ENCODE measurements at places on chromosomes 2 and 18.

GRCh38 chr2:229636571-229636970 is 77.8 kb downstream of the DNER start:
- DNase-seq = no peak

GRCh38 chr18:62790871-62791772 is 75.8 kb downstream of the PHLPP1 start:
- DNase-seq = no peak

GRCh38 chr2:191301971-191302370 is 56.8 kb downstream of the MYO1B start:
- no peak for DNase-seq

- no peak for DNase-seq
Measured at GRCh38 chr18:79901665-79902064, 49.8 kb downstream of the SLC66A2 start.

DNA sequence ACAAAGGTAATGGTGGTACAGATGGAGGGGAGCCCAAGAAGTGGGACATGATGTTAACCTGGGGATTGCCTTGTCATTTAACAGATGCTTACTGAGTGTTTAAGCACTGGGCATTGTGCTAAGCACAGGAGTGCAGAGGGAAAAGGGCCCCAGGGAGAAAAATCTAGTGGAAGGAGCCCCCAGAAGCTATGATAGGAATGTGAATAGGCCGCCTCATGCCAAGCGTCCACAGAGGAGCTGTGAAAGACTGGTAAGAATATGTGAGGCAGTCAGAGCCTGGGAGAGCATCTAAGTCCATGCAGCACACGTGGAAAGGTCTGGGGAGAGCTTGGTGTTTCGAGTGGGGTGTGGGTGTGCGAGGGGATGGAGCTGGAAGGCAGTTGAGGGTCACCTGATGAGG is 5.5 kb downstream of the ZNF532 start:
- DNase-seq = no peak

- DNase-seq = no peak
Measured at GRCh38 chr2:12514168-12514567, 202.6 kb upstream of the TRIB2 start.

GRCh38 chr2:37506407-37507050 is 162.1 kb downstream of the QPCT start:
- DNase-seq = no peak

DNA sequence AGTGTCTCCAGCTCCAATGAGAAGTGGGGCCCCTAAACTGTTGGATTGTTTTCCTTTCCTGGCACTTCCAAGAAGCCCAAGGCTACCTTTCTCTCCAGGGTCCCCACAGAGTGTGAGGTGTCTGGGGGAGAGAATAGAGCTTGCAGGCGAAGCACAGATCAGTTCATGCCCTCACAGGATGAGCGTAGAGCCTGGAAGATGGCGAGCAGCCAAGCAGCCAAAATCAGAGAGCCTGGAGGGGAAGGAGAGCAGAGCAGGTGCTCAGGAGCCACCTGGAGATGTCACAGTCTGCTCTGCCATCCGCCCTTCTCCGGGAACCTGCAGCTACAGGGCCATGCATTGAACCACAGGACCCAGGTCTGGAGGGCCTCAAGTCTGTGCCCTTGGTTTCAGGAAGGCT is 54.7 kb upstream of the TCF7L1 start:
- DNase-seq = no peak

DNA sequence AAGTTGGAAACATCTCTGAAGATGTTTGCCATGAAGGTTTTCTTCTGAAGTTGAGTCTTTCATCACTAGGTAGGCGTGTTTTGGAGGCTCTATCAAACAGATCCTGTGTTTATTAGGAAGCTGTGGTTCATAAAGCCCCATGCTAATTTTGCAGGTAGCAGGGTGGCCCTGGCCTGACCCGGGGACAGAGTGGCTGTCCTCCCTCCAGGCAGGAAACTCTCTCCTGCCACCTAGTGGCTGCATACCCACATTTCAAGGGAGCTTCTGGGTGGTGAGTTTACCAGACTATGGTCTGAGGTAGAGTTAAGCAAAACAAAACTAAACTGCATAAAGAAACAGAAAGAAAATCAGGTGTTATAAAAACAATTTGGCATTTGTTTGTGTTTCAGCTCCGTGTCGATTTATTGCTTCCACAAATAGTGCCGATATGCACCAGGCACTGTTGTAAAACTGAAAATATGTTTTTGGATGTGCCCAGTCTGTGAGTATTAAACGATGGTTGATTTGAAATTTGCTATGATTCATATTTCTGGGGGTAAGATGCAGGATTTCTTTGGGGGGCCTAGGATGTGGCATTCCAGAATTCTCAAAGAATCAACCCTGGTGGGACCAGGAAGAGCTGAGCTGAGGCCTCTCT is 26.0 kb upstream of the IL37 start:
- DNase-seq = peak; percentile 57

DNA sequence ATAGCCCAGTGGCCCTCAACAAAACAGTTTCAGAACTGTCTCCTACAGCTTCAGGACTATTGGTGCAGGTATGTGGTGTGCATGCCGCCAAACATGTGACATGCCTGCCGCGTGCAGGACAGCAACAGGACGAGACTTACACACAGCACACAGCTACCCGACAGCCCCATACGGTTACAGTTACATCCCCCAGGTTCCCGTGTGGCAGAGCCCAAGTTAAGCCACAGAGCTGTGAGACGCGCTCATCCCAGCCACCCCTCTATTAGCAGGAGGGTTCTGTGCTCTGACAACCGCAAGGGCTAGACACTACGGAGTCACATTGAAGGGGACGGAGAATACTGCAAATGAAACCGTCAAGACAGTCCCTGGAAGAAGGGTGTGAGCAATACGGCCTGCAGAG is 16.4 kb upstream of the TUBB6 start:
- no peak for DNase-seq

GRCh38 chr2:37689751-37690150 is 18.3 kb upstream of the CDC42EP3 start:
- DNase-seq = no peak

- DNase-seq = no peak
Measured at GRCh38 chr2:118968042-118968441, 26.0 kb downstream of the MARCO start.

DNA sequence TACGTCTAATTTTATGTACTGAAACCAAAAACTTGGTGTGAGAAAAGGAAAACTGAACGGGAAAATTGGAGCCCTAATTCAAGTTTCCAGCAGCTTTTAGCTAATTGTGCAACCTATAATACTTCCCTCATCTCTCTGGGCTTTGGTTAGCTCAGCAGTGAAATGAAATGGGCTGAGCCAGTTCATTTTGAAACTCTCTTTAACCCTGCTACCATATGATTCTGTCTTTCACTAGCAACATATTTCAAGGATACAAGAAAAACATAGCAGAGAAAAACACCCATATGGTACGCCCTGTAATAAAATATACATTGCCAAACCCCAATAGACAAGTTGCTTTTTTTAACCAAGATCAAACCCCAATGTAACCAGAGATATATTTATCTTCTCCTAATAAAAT is 799 bp downstream of the SYT4 start:
- no peak for DNase-seq

- no peak for DNase-seq
Measured at GRCh38 chr18:58615140-58616132, 13.5 kb downstream of the ALPK2 start.

GRCh38 chr2:241677392-241677791 is 9.2 kb downstream of the DTYMK start:
- no peak for DNase-seq

DNA sequence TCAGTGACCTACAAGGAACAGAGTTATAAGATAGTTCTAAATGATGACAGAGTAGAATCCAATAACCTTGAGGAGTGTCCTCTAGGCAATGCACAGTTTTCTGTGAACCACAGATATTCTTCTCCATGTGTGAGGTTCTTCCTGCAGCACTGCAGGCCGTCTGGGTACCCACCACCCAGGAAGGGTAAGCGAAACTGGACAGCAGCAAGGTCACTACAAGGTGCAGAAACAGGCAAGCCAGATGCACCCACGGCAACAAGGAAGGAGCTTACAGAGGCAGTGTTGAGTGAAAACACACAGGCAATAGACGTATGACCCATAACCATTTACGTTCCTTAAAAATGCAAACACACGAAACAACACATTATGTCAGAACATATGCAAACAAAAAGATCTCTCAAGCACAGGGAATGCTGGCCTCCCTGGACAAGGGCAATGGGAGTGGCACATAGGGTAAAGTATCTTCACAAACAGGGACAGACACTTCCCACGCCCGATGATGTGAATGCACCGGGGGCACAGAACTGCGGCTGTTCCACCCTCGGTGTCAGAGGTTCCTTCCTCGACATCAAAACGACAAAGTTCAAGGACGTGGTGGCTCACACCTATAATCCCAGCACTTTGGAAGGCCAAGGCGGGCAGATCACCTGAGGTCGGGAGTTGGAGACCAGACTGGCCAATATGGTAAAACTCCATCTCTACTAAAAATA is 84.1 kb downstream of the NDUFA10 start:
- no peak for DNase-seq

DNA sequence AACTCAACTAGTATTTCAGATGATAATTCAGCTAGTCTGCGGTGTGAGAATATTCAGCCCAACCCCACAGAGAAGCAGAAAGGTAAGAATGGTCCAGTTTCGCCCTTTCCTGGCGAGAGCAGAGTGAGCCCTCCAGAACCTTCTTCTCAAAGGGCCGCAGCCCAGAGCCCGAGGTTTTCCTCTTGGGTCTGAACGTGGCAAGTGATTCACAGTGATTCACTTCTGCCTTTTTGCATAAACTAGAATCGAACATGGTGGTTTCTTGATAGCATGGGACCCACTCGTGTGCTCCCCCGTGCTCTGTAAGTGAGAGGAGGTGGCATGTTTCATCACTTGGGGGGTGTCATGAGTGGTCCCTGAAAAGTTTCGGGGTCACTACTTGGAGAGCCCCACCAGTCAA is 24.2 kb downstream of the TRAF3IP1 start:
- no peak for DNase-seq

- no peak for DNase-seq
Measured at GRCh38 chr2:226644399-226644865, 155.2 kb downstream of the IRS1 start.

- DNase-seq = peak; percentile 44
Measured at GRCh38 chr18:9475643-9476591, 604 bp downstream of the RALBP1 start.

DNA sequence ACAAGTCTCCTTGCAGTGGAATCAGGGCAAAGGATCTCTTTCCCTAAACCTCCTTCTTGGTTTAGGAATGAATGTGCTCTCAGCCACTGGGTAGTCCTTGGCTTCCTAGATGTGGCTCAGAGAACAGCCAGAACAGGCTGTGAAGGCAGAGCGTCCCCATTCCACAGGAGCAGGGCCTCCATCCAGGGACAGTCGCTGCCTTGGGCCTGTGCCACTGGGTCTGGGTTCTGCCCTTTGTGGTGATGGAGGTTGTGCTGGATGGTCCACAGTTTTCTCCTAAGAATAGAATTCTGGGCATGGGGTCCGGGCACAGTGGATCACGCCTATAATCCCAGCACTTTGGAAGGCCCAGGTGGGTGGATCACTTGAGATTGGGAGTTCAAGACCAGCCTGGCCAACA is 516.5 kb upstream of the RAB6C start:
- DNase-seq = no peak

GRCh38 chr2:58923869-58924268 is 682.7 kb upstream of the FANCL start:
- no peak for DNase-seq

GRCh38 chr2:17543848-17544247 is 3.4 kb downstream of the VSNL1 start:
- DNase-seq = no peak

- no peak for DNase-seq
Measured at GRCh38 chr2:28276076-28276618, 116.5 kb upstream of the FOSL2 start.

GRCh38 chr2:239259603-239260298 is 141.1 kb downstream of the HDAC4 start:
- peak; percentile 36 for DNase-seq

DNA sequence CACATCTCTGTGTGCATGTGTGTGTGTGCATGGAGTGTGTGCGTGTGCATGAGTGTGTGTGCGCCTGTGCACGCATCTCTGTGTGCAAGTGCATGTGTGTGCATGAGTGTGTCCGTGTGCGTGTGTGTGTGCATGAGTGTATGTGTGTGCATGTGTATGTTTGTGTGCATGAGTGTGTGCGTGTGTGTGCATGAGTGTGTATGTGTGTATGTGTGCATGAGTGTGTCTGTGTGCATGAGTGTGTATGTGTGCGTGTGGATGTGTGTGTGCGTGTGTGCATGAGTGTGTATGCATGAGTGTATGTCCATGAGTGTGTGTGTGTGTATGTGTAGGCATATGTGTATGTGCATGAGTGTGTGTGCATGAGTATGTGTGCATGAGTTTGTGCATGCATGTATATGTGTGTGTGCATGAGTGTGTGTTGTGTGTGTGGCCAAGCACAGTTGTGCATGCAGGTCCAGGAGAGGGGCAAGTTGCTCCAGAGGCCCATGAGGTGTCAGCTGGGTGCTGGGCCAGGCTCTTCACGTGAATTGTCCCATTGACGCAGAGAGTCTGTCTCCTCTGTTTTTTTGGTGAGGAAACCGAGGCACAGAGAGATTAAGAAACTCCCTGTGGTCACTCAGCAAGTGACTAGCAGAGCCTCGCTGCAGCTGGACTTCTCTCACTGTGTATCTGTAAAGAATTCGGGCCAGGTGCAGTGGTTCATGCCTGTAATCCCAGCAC is 75.5 kb downstream of the ASB1 start:
- DNase-seq = no peak

- DNase-seq = no peak
Measured at GRCh38 chr18:80108121-80108536, 933 bp upstream of the ADNP2 start.

- no peak for DNase-seq
Measured at GRCh38 chr18:55318951-55319441, 269.0 kb downstream of the TCF4 start.

DNA sequence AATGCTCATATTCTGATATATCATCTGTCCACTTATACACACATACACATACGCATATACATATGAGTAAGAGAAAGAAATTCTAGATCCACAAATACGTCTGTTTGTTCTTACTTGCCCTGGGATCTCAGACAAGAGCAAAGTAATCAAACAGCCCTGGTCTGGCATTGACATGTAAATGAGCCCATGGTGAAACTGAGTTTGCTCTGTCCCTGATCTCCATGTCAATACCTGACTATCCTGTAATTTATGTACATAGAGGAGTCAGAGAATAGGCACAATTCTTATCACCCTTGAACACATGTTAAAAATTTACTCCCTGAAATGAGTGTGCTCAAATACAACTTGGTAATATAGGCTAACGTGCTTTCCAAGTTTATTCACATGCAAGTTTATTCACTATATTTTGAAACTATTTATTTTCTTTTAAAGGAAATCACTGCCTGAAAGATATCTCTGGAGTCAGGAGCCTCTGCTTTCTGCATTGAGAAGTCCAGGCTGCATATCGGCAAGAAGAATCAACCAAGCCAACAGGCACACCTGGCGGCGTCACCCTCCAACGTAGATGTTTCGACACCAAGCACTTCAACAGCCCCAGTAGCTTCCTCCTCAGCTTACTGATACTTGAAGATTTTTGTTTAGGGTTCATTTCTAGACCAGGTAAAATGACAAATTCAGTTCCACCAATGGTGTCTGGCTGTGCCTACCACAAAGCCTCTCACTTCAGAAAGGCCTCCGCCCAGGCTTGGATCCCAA is 100.6 kb downstream of the CMPK2 start:
- DNase-seq = no peak
